Activated CD4-positive, alpha-beta T cell treated with anti-CD3 and anti-CD28 coated beads, Interleukin-2, Interleukin-4, amounts not matched to agents 100 ng/mL and 50 ng/mL, durations not matched to agents 16 hours and 8 hours (primary cell): ENCODE measurements at places on chromosomes 11 and 22.
A peak's percentile ranks its signal among the peaks of the same experiment; 100 is the strongest.

DNA sequence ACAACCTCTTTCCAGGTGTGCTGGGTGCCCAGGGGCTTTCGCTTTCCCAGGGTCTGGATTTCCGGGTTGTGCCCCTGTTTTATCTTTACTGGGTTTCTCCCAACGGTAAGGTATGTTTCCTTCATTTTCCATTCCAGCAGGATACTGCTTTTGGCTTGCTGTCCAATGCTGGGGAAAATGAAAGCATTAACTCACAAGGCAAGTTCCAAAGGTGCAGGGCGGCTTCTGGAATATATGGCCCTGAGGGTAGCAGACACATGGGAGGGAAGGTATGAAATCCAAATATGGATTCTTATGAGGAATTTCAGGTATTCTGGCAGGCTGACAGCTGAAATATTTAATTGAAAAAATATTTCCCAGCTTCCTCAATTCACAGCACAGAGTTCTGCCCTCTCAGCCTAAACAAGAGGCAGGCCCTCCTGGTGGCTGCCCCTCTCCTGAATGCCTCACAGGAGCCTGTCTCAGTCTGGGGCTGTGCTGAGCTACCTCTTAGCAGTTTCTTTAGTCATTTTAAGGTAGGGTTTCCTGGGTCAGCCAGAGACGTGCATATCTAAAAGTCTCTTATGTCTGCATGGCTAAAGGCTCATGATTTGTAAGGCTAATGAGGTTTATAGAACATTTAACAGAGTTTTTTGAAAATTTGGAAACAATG is 318.6 kb upstream of the B3GAT1 start:
- DNase-seq, result no peak

- DNase-seq, result no peak
Measured at GRCh38 chr11:55474321-55474720, 79.9 kb upstream of the OR4C15 start.

DNA sequence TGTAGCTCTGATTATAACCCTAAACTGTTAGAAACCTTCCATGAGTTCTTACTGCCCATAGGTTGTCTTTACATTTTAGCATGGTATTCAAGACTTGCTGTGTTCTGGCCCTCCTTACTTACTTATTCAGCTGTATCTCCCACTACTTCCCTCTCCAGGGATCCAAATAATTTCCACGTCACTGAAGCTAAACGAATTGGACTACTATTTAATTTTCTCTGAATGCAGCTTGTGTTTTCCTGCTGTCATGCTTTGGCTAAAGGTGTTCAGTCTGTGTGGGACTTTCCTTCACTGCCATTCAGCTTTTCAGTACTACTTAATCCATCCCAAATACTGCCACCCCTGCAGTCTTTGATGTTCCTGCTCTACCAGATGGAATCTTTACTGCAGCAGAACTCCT is 88.3 kb downstream of the UVRAG start:
- DNase-seq, result no peak

- no peak for DNase-seq
Measured at GRCh38 chr22:19748991-19749664, 11.4 kb upstream of the TBX1 start.

- peak; percentile 62 for DNase-seq
Measured at GRCh38 chr11:134139873-134140331, 71.0 kb downstream of the JAM3 start.

- no peak for DNase-seq
Measured at GRCh38 chr11:119486691-119487259, 63.8 kb upstream of the THY1 start.

DNA sequence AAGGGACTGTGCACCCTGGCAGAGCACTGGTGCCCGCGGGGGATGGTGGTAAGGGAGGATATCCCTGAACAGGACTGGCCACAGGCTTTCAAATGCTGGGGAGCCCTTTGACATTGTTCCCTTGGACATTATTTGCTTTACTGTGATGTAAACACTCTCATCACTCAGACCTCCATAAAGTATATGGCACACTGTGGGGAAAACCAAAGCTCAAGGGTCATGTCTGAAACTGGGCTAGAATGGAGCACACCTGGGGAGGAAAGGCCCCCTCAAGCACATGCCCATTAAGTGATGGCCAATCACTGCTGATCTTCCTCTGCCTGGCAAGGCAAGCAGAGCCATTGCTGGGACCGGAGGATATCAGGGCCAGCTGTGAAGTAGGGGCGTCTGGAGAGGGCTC is 60.9 kb upstream of the TENM4 start:
- no peak for DNase-seq

DNA sequence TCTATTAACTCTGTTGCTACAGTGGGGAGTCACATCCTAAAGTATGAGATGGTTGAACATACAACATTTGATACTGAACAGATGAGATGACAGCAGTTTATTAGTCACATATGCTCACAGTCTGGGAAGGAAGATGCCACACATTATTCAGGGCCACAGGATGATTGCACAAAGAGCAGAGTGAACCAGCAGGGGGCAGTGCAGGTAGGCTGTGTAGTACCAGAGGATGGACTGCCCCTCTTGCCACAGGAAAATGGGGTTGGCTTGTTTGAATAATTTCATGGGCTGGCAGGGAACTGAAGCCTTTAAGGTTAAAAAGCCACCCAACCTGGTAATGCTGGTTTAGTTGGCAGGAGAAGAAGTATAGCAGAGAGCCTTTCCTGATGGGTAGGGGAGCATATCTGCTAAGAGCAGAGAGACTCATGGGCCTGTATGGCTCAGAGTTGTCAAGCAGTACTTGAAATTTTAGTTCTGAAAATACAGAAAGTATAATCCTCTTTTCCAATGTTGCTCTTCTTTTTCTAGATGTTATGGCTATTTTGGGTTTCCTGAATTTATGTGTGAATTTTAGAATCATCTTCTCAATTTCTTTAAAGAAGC is 180.4 kb upstream of the B3GAT1 start:
- DNase-seq, result peak; percentile 61

- DNase-seq, result no peak
Measured at GRCh38 chr22:43823353-43823908, 11.3 kb upstream of the EFCAB6 start.

DNA sequence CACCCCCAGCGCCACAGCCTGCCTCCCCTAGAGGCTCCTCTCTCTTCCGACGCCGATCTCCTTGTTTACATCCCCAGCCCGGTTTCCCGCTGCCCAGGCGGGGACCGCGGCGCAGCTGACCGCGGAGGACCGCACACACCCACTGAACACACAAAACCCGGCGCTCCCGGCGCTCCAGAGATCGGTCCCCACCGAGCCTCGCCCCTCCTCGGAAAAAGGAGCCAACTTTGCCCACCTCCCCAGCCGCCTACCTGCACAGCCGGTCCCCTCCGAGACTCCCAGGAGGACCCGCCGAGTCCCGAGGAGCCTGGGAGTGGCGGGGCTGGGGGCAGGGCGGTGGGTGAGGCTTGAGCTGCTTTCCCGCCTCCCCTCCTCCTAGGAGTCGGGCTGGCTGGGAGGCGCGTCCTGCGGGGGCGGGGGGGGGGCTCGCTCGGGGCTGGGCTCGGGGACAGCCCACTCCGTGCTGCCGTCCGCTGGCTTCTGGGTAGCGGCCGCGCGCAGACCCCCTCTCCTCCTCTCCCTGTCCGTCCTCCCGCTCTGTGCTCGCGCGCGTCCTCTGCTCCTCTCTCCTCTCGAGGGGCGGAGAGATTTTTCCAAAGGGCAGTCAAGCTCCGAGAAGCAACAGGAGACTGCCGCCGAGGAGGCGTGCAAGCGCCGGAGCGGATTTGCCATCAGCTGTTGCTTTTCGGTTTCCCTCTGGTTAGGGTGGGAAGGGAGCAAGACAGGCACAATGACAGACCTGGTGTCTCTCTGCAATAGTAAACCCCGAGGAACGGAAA is at the start of gene FXYD6:
TSS of gene FXYD6 (minus strand) at position 318 of the 779 bp plus-strand sequence. CDS start 33,882 bp downstream, outside the sequence.
- no peak for DNase-seq

- no peak for DNase-seq
Measured at GRCh38 chr11:120747850-120748814, 236.6 kb downstream of the GRIK4 start.

DNA sequence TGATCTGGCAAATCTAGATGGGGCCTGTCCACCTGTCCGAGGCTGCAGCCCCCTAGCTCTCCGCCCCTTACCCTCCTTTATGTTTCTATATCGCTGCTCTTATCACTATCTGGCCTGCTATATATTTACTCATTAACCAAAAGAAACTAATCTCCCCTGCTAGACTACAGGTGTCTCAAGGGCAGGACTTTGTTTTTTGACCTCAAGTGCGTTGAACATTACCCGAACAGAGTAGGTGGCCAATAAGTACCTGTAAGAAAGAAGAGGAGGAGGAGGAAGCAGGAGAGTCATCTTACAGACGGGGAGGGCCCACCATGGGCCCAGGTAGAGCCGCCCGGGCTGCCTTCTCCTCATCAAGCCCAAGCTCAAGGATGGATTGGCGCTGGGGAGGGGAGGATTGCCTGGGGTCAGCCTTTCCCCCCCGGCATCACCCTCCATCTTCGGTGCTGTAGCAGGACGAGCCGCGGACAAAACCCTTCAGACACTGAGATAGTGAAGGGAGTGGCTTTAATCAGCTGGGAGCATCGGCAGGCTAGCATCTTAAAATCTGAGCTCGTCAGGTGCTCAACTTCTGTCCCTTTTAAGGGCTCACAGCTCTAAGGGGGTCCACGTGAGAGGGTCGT is 1.2 kb upstream of the P2RY6 start:
- no peak for DNase-seq

GRCh38 chr11:100681064-100681502 is 6.0 kb upstream of the ARHGAP42 start:
- DNase-seq, result peak; percentile 16

DNA sequence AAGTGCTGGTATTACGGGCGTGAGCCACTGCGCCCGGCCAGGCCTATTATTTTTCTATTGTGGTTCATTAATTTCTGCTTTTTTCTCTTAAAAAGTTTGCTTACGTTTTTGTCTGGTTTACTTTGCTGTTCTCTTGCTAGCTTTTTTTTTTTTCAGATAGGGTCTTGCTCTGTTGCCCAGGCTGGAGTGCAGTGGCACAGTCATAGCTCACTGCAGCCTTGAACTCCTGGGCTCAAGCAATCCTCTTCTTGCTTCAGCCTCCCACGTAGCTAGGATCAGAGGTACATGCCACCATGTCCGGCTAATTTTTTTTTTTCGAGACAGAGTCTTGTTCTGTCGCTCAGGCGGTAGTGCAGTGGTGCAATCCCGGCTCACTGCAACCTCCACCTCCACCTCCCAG is 18.7 kb downstream of the F2 start:
- DNase-seq, result no peak

- no peak for DNase-seq
Measured at GRCh38 chr22:50308597-50308935, 1.1 kb upstream of the PLXNB2 start.

DNA sequence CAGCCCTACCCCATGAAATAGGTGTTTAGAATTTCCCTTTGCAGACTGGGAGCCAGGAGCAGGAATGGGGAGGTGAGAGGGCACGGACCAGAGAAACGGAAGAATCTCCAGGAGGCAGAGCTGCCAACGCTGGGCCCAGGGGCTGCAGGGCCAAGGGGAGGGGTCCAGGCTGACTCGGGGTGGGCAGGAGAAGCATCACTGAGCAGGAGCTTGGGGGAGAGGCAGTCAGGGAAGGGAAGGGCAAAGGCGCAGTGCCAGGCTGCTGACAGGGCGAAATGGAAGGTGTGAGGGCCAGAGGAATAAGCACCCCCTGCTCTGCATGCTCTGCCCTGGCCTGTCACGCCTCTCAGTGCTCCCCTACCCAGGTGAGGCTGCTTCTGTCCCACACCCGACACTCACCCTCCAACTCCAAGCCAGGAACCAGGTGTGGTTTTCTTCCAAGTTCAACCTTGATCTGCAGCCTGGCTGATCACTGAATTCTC is 14.5 kb downstream of the LRRC32 start:
- DNase-seq, result no peak

- DNase-seq, result peak; percentile 18
Measured at GRCh38 chr11:70680781-70681281, 282.5 kb downstream of the CTTN start.

DNA sequence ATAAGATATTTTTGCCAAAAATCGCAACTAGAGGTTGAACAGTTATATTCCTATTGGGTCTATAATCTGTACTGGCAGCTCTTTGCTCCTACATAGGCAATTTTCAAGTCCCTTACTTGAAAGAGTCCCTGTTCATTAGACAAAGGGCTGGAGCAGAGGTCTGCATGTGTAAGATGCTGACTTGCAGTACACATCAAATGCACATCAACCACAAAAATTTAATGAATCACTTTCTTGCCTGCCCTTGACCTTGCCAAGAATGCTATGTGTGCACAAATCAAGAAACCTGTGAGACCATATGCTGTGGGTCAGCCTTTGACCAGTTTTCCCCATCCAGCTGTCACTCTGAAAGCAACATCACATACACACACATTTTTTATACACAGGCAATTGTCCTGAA is 661.5 kb downstream of the LRRC4C start:
- DNase-seq, result no peak

- no peak for DNase-seq
Measured at GRCh38 chr22:21861851-21862250, 5.6 kb downstream of the MAPK1 start.

- no peak for DNase-seq
Measured at GRCh38 chr11:1340111-1340510, 30.7 kb upstream of the TOLLIP start.
